NCI-H510A (cell line): ENCODE measurements at places on chromosomes 6 and 20.
A peak's percentile ranks its signal among the peaks of the same experiment; 100 is the strongest.

DNA sequence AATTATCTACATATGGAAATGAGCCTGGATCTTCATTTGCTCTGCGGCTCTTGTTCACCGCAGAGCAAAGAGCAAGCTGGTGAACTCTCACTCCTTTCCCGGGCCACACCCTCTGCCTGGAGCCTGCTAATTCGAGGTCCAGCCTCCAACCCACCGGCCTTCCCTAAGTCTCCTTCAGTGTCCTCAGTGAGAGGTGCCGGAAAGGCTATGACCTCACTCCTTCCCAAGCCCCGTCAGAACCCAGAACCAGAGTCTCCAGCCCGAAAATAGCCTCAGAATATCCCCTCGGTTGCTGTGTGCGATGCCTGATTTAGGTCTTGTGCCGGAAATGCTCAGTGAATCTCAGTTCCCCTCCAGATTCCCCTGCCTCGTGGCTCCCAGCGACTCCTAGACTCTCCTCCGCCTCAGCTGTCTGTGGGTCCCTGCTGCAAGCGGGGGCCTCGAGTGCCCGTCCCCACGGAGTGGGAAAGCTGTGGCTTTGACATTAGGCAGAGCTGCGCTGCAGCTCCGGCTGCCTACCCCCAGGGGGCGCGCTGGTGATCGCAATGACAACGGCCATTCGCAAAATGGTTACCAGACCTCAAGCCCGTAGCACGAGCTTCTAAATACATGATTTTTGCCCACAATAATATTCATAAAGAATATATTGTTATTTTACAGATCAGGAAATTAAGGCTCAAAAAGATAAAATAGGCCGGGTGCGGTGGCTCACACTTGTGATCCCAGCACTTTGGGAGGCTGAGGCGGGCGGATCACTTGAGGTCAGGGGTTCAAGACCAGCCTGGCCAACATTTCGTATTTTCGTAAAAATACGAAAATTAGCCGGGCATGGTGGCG is 4.1 kb upstream of the BNIP5 start:
- DNase-seq: peak; percentile 38

DNA sequence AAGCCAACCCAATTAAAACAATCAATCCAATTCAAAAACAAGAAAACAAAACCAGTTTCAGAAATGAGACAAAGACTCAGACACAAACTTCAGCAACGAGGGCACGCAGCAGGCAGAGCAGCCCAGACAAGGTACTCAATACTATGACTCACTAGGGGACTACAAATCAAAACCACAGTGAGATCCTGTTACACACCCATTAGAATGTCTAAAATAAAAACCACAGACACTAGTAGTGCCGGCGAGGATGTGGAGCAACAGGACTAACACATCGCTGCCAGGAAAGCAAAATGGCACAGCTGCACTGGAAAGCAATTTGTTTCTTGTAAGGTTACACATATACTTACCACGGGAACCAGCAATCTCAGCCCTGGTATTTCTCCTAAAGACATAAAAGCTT is 28.4 kb upstream of the MAS1L start:
- DNase-seq: no peak

DNA sequence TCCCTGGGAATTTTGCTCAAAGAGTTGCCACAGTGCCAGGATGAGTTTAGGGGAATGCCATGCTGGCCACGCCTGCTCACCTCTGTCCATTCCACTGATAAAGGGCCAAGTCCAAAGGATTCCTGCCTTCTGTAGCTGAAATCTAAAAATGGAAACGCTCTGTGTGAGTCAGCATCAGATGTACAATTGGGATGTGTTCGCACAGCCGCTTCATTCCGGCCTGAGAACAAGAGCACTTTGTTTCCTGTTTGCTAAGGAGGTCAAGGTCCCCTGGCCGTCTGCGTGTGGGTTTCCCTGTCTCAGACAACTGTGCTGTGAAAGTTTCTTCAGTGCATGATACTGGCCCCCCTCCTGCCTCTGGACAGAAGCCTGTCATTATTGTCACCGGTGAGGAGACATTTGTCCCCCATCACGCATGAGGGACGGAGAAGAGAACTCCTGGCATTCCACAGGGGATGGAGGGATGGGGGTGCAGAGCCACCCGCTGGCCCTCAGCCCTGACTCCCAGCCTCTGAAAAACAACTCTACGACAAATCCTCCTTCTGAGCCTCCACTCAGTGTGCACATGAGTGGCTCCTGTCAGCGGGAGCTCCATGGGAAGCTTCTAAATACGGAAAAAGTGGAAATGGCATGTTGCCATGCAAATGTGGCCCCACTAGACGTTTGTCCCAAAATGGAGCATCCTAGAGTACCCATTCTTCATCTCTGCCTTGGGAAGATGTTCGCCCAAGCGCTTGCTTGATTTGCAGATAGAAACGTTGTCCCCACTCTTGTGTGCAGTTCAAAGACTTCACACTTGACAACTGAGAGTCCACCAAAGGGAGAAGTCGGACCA is 143.5 kb upstream of the AFDN start:
- no peak for DNase-seq

GRCh38 chr6:157117431-157118095 is 205.8 kb downstream of the TMEM242 start:
- no peak for DNase-seq

DNA sequence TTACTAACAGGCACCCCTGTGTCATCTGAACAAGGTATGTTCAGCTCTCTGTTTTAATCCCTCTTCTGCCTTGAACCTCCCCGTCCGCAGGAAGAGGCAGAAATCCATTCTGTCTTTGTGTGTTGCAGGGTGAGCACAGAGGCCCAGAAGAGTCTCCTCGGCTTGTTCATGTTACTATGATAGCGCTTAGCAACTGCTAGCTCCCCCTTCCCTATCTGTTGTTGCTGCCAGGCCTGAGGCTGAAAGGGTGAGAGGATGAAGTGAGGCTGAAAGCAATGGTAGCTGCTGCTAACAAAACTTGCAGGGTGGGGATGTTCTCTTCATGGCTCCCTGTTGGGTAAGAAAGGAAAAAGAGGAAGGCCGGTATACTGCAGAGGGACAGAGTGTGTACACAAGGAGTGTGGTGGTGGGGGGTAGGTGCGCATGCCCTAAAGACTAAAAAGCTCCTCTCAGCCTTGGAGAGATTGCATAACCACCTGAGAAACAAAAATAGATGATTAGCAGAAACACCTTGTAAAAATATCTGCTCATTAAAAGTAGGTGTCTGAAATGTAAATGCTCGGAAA is 55.2 kb upstream of the CITED2 start:
- DNase-seq: no peak

DNA sequence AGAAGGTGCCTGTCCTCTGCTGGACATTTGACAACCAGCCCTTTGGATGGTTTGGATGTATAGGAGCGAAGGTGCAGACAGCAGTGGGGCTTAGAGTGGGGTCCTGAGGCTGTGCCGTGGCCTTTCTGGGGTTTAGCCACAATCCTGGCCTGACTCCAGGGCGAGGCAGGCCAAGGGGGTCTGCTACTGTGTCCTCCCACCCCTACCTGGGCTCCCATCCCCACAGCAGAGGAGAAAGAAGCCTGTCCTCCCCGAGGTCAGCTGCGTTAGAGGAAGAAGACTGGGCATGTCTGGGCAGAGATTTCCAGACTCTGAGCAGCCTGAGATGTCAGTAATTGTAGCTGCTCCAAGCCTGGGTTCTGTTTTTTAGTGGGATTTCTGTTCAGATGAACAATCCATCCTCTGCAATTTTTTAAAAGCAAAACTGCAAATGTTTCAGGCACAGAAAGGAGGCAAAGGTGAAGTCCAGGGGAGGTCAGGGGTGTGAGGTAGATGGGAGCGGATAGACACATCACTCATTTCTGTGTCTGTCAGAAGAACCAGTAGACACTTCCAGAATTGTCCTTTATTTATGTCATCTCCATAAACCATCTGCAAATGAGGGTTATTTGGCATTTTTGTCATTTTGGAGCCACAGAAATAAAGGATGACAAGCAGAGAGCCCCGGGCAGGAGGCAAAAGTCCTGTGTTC is 1.3 kb upstream of the CDKN1A start:
- peak; percentile 46 for DNase-seq

GRCh38 chr20:63969838-63970713 is at the start of gene ZNF512B:
Gene ZNF512B (minus strand): TSS chr20:63969930. CDS start chr20:63967950, 1,980 bp downstream.
- peak; percentile 40 for DNase-seq

DNA sequence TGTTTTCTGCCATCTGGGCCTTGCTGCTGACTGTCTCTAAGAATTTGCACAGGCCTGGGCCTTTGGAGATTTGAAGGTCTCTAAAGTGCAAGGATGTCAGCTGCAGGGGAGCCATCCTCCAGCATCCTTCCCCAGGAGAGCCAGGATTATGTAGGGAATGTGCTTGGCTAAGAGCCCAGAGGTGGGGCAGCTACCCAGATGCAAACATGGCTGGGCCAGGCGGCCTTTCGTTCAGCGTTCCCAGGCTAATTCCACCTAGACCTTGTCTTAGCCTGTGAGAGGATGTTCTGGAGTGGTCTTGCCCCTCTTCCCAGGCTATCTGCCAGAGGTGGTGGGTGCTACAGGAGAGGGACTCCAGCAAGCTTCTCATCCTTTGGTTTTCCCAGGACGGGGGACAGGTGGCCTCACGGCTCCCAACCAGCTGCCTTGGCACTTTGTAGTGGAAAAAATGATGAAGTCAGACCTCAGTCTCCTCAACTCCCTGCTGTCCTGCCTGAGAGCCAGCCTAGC is 7.7 kb upstream of the PTGIS start:
- no peak for DNase-seq

DNA sequence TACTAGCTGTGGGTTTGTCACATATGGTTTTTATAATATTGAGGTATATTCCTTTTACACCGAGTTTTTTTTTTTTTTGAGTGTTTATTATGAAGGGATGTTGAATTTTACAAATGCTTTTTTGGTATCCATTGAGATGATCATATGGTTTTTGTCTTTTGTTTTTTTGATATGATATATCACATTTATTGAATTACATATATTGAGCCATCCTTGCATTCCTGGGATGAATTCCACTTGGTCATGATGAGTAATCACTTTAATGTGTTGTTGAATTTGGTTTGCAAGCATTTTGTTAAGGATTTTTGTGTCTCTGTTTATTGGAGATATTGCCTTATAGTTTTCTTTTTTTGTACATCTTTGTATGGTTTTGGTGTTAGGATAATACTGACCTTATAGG is 3.3 kb upstream of the ZNF337 start:
- DNase-seq: no peak

- DNase-seq: no peak
Measured at GRCh38 chr6:91782802-91783201, 1195.9 kb upstream of the MAP3K7 start.

DNA sequence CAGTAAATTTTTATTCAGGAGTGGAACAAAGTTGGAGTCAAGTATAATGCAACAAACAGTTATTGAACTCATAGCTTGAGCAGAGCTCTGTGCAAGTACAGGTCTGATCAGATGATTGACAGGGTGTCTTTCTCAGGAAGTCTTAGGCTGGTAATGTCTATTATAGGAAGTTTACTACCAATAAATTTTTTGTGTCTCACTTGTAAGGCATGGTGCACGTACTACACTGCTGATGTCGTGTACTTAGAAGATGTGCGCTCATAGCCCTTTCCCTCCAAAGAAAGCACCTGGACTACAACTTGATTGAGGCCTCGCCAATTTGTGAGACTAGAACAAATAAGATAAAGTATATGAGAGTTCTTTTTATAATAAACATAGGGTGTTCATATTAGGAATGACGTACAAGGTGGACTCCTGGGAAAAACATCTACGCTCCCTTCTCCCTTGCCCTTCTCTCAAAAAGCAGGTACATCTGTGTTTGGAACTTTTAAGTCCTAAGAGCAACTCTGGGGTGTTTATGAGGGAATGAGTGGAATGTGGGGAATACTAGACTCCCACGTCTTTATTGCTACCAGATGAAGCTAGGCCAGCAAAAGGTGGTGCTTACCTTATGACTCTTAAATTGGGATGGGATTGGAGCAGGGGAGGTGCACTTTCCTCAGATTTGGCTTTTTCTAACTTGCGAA is 1.5 kb downstream of the NDUFAF5 start:
- no peak for DNase-seq

DNA sequence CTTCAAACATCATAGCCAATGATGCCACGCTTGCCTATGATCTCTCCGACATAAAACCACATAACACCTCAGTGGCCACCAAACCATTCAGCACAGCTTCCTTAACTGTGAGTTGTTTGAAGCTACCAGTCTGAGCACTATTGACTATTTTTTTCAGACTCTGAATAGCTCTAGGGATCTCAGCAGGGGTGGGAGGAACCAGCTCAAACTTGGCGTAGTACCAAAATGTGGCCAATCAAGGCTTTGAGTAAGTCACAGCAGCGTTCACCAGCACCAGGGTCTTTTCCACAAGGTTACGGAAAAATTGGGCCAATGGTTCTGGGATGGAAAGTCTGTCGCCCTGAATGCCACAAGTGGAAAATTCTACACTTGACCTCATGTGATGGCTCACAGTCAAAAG is 70.6 kb downstream of the SMPDL3A start:
- no peak for DNase-seq

DNA sequence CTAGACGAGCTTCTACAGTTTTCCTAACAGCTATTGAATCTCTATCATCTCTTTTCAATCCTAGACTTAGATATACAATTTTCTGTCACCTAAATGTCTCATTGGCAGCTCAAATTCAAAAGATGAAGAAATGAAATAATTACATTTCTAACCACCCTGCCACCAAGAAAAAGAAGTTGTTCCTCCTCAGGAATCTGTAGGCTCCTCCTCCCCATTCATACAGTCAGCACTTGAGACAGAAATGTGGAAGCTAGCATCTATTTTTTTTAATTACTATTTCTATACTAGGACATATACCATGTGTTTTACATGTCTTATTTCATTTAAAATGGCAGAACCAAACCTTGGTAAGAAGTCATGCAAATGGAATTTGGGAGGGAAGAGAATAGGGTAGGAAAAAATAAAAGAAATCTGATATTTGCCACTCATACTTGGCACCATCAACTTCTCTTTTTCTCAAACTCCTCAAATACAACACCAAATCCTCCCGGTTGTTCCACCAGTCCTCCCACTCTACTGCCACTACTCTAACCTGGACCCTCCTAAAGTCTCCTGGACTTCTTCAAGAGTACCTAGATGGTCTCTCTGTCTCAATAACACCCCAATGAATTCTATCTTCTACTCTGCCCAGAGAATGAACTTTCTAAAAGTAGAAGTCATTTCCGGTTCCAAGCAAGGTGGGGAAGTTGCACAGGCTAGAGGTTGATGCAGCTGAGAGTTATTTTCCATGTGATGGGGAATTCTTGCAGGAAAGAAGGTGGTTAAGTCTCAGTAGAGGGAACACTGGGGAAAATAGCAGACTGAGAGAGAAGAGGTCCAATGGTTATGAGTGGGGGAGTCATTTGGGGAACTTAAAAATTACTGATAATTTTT is 54.1 kb downstream of the ATXN1 start:
- DNase-seq: no peak

DNA sequence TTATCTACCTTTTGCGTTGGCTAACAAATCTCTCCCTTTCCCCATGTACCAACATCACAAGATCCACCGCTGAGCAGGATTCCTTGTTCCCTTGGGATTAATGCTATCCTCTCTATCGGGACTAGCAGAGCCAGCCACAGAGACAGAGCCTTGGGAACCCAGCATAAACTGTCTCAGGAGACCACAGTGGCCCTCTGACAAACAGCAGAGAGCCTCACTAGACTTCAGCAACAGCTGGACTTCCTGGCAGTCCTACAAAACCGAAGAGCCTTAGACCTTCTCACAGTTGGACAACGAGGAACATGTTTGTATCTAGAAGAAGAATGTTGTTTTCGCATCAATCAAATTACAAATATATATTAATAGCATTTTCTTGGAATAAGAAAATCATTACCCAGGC is 39.6 kb upstream of the POU5F1 start:
- DNase-seq: no peak

- DNase-seq: no peak
Measured at GRCh38 chr6:113073611-113074191, 726.6 kb downstream of the RFPL4B start.
